ENCODE measurements at places on chromosomes 12 and 14.

DNA sequence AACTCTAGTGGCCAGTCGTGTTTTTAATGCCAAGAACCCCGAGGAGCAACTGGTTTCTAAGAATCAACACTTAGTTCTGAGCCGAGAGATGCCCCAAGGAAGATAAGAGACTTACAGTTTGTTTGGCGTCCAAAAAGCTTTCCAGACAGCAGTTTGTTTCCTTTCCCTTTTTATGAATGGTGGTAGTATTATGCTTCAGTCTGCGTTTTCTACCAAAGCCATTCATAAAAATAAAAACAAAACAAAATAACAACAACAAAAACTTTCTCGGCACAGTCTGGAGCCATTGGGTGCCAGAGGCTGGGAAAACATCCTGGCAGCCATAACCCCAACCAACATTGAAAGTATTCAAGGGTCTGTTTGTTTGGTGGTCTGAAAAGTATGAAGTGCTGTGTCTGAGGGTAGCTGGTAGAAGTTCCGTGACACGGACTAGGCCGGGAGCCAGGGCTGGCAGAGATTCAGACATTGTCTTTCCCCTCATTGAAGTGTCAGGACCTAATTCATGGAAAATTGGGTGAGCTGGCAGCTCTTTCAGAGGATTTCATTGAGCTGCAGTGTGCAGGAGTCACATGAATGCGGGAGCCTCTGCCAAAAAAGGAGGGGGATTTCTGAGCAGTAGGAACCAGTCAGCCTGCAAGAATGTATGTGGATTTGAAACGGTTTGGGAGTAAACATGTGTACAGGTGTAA, 124.2 kb downstream of the HMGA2 start:
- DNase-seq = no peak

DNA sequence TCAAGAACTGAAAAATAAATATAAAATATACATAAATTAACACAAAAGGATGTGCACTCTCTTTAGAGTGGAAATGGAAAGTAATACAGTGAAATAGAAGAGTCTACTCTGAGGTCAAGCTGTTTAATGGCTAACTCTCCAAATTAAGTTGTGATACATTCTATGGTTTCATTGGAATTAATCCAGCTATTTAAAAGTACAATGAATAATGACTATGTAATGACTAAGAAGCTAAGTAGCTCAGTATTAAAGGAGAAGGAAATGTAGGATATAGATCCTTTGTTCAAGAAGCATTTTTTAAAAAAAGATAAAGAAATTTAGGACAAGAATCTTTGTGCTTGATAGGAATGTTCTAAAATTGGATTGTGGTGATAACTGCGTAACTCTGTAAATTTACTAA, 85.3 kb downstream of the LRP6 start:
- DNase-seq = no peak

GRCh38 chr14:95515596-95516552, 576 bp downstream of the SYNE3 start:
- DNase-seq = peak; percentile 39

DNA sequence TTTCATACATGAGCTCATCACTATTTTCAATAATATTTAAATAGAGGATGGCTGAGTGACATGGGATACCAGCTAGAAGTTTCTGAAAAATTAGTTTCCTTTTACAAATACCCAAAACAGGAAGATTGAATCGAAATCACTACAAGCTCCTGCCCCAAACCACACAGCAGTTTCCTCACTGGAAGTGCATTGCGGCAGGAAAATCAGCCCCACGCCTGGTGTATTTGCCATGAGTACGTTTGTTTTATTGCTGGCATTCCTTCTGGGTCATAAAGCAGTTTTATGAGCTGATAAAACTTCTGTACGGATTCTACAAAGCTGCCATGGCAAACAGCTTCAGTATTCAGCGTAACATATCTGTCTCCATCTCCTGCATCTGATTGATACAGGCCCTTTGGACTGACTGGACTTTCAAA, 23.7 kb downstream of the CDC42BPB start:
- DNase-seq = no peak

GRCh38 chr12:52964556-52965336, 15.8 kb downstream of the KRT18 start:
- no peak for DNase-seq

DNA sequence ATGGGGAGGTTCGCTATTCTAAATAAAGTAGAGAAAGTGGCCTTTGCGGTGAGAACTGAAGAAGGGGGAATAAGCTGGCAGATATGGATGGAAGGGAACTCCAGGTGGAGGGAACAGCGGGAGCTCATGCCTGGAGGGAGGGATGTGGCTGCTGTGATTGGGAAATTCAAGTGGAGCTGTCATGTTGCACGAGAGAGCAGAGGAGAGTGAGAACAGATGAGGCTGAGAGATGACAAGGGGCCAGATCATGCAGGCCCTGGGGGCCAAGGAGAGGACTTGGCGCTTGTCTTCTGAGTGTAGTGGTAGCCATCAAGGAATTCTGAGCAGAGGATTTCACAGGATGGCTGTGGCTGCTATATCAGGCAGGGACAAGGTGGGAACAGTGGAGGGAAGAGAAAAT, 35.0 kb downstream of the TGFB3 start:
- DNase-seq = no peak

- no peak for DNase-seq
Measured at GRCh38 chr12:95116773-95117172, 43.4 kb upstream of the NR2C1 start.

DNA sequence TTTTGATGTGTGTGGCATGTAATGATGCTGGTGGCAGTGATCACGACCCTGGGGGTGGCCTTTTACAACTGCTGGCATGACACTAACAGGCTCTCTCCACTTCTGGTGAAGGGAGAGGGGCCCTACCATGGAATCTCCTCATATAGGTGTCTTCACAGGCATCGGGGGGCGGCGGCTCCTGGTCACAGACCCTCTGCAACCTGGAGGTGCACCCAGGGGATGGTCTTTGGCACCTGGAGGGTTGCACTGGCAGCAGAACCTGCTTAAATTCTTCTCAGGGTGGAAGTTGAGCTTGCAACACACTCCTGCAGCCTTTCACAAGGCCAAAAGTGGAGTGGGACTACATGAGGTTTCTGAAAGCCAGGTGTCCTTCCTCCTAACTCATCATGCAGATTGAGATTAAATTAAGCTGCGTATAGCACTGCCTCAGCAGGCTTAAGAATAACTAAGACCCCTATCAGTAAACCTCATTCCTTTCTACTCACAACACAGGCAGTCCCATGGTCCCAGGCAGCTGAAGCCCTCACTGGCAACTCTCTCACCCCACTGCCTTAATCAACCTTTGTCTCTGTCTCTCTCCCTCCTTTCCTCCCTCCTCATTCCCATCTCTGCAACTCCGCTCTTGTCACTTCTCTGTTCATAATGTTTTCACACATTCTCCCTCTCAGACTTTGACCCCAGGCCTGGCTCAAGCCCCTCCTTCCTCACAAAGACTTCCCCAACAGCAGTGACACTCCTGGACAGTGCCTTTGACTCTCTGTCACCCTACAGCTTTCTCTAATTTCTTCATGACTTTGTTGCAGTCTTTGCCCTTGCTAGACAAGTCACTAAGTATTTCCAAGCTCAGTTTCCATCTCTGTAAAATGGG, 18.9 kb downstream of the NID2 start:
- DNase-seq = peak; percentile 22

- no peak for DNase-seq
Measured at GRCh38 chr14:32381869-32382268, 52.8 kb downstream of the AKAP6 start.

- peak; percentile 22 for DNase-seq
Measured at GRCh38 chr14:57492859-57493258, 798 bp downstream of the CCDC198 start.

DNA sequence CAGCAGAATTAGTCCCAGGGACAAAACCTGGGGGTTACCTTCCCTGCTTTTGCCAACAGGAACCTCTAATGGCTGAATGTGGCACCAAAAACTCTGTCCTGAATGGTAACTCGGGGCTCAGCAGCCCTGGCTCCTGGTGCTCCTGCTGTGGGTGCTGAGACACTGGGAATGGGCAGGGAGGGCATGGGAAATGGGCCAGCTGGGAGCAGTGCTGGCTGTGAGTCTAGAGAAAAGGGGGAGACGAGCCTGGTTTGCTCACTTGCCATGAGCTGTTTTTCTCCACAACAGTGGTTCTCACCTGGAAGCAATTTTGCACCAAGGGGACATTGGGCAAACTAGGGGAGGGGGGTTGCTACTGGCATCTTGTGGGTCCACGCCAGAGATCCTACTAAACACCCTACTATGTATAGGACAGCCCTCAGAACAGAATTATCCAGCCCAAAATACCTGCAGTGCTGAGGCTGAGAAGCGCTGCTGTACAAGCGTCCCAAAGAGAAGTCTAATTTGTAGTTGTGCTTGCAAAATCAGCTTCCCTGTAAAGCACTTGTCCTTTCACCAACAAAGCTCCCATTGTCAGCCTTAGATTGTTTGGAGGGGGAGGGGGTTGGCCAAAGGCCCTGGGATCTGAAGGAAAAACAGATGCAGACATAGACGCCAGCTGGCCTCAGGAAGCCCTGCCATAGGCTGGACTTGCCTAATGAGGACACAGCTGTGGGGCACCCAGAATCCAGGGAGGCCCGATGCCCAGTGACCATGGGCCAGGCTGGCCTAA, 3.6 kb downstream of the LRRC74A start:
- peak; percentile 91 for DNase-seq

DNA sequence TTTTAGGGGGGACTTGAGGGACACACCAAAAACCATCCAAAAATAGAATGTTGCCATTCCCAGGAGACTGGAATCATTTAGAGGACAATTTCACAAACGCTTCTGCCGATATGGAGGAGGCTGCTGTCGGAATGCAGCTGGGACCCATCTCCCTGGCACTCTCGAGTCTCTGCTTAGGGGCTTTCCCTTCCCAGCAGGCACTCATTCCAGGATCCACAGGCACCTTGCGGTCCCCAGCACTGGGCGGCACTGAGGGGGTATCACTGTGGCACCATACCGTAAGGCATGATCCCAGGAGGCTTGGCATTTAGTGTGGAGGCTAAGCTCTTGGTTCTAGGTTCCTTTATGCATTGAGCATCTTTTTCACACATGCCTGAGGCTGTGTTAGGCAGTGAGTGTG, 36.6 kb upstream of the LTBP2 start:
- no peak for DNase-seq

GRCh38 chr12:66403746-66404145, 101.5 kb downstream of the HELB start:
- DNase-seq = no peak

DNA sequence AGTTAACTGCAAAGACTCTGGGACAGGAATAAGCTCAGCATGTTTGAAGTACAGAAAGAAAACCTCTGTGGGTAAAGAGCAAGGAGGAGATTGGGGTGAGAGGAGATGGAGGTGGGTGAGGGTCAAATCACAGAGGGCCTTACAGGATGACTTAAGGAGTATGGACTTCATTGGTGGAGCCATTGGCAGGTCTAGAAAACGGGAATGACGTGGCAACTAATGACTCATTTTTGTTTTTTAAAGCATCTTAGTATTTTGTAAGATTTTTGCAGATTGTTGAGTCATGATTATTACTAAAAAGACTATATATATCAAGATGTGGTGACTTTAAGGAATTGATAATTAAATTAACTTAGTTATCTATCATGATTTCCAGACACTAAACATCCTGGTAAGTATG, 18.5 kb downstream of the UTP20 start:
- DNase-seq = no peak

GRCh38 chr12:41983394-41983793, 161.3 kb downstream of the GXYLT1 start:
- no peak for DNase-seq

GRCh38 chr12:123390498-123391426, 6.8 kb downstream of the KMT5A start:
- DNase-seq = no peak

DNA sequence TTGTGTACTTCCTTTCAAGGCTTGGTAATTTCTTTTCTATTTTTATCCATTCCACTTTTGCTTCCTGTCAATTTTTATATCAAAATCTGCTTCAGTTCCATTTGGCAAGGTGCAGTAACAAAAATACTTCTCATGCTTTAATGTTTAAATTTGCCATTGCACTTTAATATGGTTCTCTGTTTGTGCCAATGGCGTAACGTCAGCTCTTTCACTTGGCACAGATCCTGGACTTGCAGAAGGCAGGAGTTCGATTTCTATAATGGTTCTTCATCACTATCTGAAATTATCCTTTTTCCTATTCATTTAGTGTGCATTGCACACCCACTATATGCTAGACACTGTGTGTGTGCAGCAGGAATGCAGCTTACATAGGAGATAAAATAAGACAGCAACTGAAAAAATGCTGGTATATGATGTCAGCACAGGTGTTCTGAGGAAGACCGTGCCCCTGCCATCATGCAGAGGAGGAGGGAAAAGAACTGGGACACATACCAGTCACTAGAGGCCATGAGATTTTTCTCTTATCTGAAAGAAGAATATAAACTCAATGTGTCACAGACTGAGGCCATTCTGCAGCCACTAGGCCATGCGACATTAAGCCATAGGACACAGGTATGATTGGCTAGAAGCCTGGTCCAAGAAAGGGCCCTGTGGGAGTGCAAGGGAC, 298.2 kb downstream of the RPAP3 start:
- DNase-seq = no peak

GRCh38 chr12:89166525-89166934, 185.8 kb downstream of the DUSP6 start:
- no peak for DNase-seq

DNA sequence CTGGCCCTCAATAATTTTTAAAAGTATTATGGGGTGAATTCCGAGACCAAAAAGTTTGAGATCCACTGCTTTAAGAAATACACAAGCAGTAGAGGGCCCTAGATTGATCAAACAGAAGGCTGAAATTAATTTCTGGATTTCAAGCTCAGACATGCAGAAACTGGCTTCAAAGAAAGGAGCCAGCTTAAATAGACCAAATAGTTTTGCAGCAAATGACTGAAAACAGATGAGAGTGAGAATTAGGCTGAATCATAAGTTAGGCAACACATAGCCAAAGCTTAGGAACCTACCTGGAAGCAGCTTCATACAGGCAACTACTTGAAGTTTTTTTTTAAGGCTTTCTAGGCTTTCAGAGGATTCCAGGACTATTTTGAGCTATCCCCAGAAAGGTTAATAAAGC, 12.4 kb downstream of the ATF7 start:
- no peak for DNase-seq

DNA sequence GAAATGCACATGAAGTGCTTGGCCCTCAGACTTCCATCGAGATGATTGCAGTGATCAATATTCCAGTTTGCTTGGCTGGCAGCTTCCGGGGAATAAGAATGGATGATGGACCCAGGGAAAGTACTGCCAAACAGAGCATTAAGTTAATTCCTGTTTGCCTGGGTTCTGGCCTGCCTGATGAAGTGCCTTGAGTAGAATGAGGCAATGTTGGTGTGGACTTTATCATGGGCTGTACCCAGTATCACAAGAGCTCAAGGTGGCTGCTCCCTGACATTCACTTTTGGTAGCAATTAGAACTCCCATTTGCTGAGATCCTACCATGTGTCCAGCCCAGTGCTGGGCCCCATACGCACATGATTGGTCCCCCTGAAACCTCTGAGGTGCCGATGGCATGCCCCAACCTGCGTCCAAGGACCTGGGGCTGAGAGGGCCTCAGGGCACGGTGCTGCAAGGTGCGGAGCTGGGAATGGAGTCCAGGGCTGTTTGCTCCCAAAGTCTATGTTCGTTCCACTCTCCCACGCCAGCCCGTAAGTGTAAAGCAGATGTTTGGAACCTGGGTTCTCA, 80.7 kb downstream of the SLC25A47 start:
- DNase-seq = no peak
